ENCODE measurements at places on chromosomes 1 and 21.
A peak's percentile ranks its signal among the peaks of the same experiment; 100 is the strongest.

GRCh38 chr1:26259005-26259404 lies 20.9 kb upstream of the SH3BGRL3 start:
- no peak for DNase-seq

DNA sequence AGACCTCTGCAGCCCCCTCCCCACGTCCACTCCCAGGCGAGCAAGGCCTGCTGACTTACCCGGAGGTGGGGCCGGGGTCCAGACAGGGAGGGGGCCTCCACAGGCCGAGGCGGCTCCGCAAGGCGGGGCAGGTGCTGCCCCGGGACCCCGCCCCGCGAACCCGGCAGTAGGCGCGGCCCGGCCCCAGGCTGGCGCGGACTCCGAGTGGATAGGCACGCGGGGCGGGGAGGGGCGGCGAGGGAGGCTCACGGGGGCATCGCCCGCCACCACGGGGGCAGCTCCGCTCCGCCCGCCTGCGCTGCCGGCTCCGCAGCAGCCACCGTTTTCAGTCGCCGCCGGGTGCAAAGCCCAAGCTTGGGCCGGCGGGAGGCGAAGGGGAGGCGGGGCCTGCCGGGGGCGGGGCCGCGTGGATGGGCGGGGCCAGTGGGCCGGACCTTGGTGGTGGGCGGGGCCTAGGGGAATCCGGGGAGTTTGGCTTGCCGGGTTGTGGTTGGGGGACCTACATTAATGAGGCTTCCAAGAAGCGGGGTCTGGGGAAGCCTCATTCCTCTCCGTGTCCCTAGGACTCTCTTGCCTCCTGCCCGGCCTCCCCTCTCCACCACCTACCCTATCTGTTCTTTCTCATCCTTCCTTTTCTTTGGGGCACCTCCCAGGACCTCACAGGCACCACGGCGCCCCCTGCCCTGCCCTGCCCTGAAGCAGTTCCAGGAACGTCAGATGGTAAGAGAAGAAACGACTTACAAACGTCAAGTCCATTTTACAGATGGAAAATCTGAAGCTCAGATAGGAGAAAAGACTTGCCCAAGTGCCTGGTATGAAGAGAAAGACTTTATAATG lies at the start of gene RIMS3:
Gene RIMS3, minus strand, starts transcription at position 348 of the 837 bp plus-strand sequence. CDS start 23,757 bp downstream, outside the sequence.
- DNase-seq, result peak; percentile 60

GRCh38 chr1:163664671-163665335 lies 343.0 kb downstream of the NUF2 start:
- DNase-seq, result no peak

- DNase-seq, result no peak
Observed at GRCh38 chr1:2159124-2159523, 35.4 kb downstream of the FAAP20 start.

GRCh38 chr1:158931055-158931737 lies at the start of gene PYHIN1:
Gene PYHIN1, plus strand, starts transcription at chr1:158931552. Its CDS starts 5,359 bp downstream, at chr1:158936911.
- DNase-seq, result no peak

GRCh38 chr1:31744165-31744888 lies 19.8 kb downstream of the ADGRB2 start:
- no peak for DNase-seq

Measured in stimulated activated CD4-positive, alpha-beta T cell treated with anti-CD3 and anti-CD28 coated beads, Interleukin-15, amount 100 ng/mL, for 48 hours (primary cell).